ENCODE measurements at places on chromosomes 13 and 19.

DNA sequence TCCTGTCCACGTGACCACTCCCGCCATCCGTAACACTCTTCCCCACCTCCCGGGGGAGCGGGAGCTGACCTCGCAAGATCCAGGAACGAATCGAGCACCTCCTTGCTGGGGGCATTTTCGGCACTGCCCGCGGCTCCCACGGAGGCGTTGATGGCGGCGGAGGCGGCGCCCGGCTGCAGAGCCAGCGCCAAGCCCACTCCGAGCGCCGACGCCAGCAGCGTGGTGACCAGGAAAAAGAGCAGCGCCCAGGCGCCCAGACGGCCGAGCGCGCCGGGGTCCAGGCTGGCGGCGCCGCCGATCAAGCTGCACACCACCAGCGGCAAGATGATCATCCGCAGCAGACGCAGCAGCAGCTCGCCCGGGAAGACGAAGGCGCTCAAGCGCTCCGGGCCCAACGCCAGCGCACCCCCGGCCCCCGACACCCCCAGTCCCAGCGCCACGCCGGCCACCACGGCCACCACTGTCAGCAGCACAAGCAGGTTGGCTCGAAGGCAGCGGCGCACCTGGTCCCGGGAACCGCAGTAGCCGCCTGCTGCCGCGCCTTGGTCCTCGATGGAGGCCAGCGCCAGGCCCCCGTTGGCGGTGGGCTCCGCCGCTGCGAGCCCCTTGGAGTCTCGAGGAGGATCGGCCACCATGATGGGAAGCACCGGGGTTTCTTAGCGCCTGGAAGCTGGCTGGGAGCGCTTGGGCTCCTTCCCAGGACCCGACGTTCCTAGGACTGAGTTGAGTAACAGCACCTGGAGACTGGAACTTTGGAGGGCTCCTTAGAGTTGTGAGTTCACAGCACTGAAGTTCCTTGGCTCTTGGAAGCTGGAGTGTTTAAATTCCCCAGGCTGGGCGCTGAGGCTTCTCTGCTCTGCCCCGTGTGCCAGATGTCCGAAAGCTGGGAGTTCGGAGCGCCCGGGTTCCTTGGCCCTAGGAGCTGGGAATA is 798 bp downstream of the SLC1A5 start:
- DNase-seq, result peak; percentile 36

- DNase-seq, result no peak
Measured at GRCh38 chr19:2419754-2420153, 7.6 kb downstream of the TIMM13 start.

GRCh38 chr13:42174344-42175162 is 97.4 kb upstream of the AKAP11 start:
- no peak for DNase-seq

DNA sequence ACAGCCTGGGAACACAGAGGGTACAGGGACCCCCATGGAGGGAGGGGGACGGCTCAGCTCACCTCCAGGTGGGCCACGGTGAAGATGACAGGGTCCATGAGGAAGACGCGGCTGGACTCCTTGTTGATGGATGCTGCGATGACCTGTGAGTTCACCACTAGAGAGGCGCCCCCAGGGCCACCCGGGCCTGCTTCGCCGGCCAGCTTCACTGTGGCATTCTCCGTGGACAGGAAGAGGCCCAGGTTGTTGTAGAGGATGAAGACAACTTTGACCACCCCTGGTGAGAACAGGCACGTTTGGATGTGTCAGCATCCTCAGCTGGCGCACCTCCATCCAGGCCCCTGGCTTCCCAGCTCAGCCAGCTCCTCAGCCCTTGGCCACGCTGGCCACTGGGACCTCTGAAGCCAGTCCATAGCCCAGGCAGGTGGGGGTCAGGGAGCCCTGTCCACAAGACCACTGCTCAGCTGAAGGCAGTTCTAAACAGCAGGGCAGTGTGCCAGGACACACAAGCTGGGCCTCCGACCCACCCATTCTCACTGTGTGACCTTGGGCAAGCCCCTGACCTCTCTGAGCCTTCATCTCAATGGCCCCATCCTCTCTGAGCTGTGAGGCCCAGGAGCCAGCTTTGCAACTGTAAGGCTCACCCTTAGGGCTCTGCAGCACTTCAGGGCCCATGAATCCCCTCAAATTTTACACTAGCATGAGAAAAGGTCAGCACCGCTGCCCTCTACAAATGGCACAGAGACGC is 22.1 kb upstream of the ASF1B start:
- no peak for DNase-seq

DNA sequence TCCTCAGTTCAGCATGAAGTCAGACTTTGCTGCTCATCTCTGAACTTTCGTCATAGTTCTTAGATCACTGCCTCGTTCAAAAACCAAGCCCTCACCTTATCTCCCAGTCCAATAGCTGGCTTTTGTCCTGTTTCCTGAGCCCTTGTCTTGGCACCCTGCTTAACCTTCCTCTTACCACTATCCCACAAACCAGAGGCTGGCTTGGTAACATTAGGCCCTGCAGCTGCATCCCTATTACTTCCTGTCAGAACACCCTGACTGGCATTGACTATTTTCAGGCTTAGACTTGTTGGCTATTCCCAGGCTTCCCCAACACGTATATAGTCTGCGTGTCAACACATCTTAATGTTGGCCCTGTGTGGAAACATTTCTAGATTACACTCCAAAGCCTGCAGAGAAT is 172.4 kb downstream of the VWA8 start:
- DNase-seq, result no peak
